T-helper 17 cell (primary cell): ENCODE measurements at places on chromosomes 11 and 22.

DNA sequence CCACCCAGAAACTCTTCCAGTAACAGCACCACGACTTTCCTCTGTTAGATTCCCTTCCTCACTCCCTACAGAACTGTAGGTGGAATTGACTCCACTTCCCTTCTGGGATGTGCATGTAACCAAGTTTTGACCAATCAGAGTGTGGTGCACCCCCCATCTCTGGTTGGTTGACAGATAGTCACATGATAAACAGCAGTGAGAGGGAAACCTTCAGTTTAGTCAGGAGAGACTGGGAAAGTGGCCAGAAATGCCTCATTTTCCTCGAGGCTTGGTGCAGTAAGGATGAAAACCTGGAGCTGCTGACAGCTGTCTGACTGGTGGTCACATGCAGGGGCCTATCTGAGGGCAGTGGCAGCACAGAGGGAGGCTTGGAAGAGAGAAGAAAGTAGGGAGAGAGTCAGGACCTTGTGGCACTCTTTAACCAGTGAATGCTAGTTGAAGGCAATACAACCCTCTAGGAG lies 67.3 kb upstream of the GRK3 start:
- no peak overlapping the region for H3K4me3 ChIP-seq
- H3K27ac ChIP-seq, result no peak overlapping the region
- peaks cover 67% of the 10 kb centered on the region for H3K27me3 ChIP-seq
- peaks cover 4% of the 10 kb centered on the region for H3K4me1 ChIP-seq
- DNase-seq, result no peak

DNA sequence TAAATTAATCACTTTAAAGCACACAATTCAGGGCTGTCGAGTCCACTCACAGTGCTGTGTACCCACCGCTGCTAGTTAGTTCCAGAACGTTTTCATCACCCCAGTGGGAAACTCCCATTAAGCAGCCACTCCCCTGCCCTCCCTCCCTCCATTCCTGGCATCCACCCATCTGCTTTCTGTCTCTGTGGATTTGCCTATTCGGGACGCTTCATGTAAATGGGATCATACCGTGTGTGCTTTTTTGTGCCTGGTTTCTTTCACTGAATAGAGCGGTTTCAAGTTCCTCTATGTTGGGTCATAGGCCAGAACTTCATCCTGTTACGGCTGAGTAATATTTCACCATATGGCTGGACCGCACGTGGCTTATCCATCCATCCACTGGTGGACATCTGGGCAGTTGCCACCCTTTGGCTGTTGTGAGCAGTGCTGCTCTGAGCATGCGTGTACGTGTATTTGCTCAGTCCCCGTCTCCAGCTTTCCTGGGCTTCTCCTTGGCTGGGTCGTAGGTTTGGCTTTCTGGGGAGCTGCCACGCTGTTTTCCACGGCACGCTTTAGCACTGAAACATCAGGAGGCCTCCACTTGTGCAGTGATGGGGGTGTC lies 30.1 kb downstream of the ARHGAP8 start:
- no peak for DNase-seq
- no peak overlapping the region for H3K4me3 ChIP-seq
- H3K27me3 ChIP-seq, result peaks cover 22% of the 10 kb centered on the region
- H3K36me3 ChIP-seq, result no peaks in the 10 kb centered on the region

DNA sequence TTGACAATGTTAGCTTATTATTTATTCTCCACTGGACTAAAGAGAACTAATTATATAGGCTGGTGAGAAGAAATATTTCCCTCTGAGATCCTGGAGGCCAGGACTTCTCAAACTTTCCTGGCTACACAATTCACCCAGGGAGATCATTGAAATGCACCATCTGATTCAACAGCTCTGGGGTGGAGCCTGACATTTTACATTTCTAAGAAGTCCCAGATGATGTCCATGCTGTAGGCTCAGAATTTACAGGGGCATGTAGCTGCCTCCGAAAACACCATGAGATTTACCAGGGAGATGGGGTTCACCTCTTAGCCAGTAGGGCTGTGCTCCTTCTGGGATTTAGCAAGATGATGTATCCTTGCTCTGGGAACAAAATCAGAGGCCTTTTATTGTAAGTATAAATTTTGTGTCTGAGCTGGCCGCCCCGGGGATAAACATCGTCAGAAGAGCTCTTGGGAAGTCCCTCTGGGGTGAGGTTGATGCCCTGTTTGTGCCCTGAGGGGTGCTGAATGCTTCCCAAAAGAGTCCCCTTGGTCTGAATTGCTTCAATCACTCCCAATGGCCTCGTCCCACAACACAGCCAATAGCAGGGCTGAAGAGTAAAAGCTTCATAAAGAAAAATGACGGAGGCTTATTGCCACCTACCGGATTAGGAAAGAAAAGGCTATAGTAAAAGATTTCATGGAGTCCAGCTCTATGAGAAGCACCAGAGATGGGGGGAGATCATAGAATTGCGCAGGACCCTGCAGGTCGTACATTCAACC lies 33.4 kb upstream of the API5 start:
- H3K36me3 ChIP-seq, result no peaks in the 10 kb centered on the region
- H3K4me1 ChIP-seq, result peaks cover 2% of the 10 kb centered on the region
- H3K27ac ChIP-seq, result no peak overlapping the region
- H3K27me3 ChIP-seq, result peaks cover 27% of the 10 kb centered on the region
- no peak overlapping the region for H3K4me3 ChIP-seq

DNA sequence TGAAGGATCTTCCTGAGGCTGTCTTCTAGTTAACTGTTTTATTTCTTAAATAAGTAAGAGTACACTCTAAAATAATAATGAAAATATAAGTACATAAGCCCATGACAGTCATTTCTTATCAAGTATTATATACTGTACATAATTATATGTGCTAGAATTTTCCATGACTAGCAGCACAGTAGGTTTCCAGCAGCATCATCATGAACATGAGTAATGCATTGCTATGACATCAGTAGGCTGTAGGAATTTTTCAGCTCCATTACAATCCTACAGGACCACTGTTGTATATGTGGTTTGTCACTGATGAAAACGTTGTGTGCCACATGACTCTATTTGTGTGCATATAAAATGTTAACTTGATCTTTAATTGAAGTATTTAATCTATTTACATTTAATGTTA lies 22.0 kb downstream of the ZNF202 start:
- DNase-seq, result no peak
- no peak overlapping the region for H3K4me3 ChIP-seq
- no peak overlapping the region for H3K27ac ChIP-seq
- peaks cover 9% of the 10 kb centered on the region for H3K36me3 ChIP-seq
- no peaks in the 10 kb centered on the region for H3K4me1 ChIP-seq

DNA sequence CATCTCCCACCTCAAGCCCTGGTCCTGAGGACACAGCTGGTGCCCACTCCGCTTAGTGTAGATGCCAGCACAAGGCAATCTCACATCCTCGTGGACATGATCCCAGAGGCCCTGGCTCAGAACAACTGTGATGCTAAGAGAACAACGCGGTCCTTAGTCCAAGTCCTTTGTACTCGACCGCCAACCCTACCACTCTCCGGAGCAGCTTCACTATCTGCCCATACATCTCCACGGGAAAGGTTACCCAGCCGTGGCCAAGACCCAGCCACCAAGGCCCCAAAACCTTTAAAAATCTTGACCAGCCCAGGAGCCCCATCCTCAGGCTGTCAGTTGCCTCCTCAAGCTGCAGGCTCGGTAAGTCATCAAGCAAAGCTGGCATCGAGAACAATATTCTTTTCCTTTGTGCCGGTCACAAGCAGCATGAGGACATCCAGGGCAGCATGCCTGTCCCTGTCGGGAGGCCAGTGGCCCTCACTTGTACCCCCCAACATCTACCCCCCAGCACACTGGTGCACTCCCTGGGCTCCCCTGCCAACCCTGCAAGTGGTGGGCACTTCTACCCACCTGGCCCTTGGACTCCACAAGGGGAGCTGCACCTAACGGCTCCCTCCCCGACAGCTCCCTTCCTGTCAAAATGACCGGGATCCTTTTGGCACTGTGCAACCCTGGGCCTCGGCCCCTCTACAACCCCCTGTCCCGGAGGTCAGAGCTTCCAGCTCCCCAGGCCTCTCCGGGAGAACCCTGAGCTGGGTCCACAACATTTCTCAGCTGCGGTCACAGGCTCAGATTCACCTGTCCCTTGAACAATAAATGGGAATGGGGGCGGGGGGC lies 2.5 kb downstream of the OSBPL5 start:
- H3K27ac ChIP-seq, result no peak overlapping the region
- H3K27me3 ChIP-seq, result peaks cover 27% of the 10 kb centered on the region
- H3K36me3 ChIP-seq, result no peaks in the 10 kb centered on the region
- H3K4me1 ChIP-seq, result peaks cover 24% of the 10 kb centered on the region

DNA sequence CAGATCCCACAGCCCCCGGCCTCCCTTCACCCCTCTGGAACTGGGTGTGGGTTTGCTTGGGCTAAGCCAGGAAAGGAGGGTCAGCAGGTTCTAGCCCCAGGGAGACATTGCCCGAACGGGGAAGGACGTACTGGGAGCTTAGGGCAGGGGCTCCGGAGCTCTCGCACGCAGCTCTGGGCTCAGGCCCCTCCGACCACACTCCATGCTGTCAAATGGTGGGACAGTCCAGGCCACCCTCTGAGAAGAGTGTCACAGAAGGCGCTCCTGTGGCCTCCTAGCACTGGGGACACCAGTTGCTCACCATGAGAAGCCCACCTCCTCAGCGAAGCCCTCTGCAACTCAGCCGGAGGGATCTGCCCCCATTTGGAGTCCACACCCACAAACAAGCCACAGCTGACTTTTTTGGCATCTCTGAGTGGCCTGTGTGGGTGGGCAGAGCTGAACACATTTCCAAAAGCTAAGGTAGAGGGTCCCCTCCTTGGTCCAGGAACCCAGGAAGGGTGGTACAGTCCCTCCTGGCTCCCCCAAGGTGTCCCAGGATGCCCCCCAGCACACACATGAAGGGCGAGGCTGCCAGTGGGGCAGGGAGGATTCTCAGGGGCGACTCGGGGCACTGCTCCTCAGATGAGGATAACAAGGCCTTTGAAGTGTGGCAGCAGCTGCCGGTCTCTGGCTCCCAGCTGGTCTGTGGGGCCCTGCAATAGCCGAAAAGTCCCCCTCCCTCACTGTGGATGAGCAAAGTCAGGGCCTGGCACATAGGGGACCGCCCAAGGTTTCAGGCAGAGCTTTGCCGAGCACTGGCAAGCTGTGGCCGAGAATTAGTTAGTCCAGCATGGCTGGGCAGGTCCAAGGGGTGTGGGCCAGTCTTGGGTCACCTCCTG lies 13.0 kb upstream of the TEF start:
- peaks cover 7% of the 10 kb centered on the region for H3K27me3 ChIP-seq
- H3K4me3 ChIP-seq, result no peak overlapping the region
- DNase-seq, result no peak
- no peak overlapping the region for H3K27ac ChIP-seq
- H3K4me1 ChIP-seq, result no peaks in the 10 kb centered on the region
- peaks cover 2% of the 10 kb centered on the region for H3K36me3 ChIP-seq

GRCh38 chr11:127806501-127806900 lies 780.9 kb downstream of the ETS1 start:
- no peak overlapping the region for H3K4me3 ChIP-seq
- no peaks in the 10 kb centered on the region for H3K36me3 ChIP-seq
- peaks cover 46% of the 10 kb centered on the region for H3K27me3 ChIP-seq
- H3K27ac ChIP-seq, result no peak overlapping the region
- no peaks in the 10 kb centered on the region for H3K4me1 ChIP-seq
